ENCODE measurements at places on chromosomes 2 and 18.

- DNase-seq, result no peak
Measured at GRCh38 chr2:23509596-23510292, 124.8 kb downstream of the KLHL29 start.

GRCh38 chr2:45975752-45976517 lies 321.3 kb upstream of the EPAS1 start:
- no peak for DNase-seq

DNA sequence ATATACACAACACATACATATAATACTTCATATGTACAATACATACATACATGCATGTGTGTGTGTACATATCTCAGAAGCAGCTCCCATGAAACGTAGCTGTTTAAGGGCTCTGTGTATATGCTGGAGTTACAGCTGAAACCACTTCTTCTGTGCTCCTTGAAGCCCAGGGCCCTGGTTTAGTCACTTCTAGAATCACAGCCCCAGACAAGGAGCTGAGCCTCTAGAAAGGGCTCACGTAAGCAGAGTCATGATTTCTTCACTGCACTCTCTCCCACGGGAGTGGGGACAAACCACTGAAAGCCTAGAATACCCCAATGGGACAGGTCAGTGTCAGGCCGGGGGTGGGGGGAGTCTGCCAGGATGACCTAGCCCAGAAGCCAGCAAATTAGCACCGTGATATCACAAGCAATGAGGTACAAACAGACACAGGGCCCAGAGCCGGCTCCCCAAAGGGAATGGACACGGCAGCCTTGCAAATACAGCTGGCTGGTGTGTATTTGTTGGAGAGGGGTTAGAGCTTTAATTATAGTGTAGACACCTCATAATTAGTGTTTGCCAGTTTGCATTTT lies 90.3 kb downstream of the C1QL2 start:
- DNase-seq, result no peak

DNA sequence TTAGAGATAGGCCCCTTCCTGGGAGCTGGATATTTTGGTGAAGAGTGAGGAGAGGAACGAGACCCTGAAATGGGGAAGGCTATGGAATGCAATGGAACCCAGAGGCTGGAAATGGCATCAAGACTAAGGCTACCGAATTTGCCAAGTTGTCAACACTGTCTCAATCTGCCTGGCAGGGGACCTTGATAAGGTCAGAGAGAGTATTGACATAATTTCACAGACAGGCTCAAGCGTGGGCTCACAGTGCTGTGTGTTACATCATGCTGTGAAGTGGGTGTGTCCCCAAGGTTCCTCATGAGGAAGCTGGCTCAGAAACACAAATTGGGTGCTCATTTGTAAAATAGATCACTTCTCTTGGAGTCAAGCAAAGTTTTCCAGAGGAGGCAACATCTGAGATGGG lies 51.8 kb upstream of the CYRIA start:
- DNase-seq, result no peak

GRCh38 chr2:215104226-215104625 lies 34.2 kb downstream of the ABCA12 start:
- DNase-seq, result no peak

DNA sequence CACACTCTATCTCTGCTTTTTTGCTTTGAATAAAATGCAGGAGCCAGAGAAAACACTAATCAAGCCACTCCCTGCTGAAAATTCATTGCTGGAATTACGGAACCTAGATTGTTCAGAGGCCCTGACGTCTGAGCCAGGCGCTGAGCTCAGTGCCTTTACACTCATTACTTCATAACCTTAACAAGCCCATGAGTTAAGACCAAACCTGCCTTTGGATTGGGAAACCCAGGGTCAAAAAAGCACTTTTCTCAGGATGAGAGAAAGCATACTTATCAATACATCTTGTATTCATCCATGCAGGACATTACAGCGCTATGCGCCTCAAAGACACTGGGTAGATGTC lies 762 bp downstream of the INO80C start:
- no peak for DNase-seq

- DNase-seq, result no peak
Measured at GRCh38 chr2:42967959-42968674, 175.7 kb upstream of the HAAO start.

DNA sequence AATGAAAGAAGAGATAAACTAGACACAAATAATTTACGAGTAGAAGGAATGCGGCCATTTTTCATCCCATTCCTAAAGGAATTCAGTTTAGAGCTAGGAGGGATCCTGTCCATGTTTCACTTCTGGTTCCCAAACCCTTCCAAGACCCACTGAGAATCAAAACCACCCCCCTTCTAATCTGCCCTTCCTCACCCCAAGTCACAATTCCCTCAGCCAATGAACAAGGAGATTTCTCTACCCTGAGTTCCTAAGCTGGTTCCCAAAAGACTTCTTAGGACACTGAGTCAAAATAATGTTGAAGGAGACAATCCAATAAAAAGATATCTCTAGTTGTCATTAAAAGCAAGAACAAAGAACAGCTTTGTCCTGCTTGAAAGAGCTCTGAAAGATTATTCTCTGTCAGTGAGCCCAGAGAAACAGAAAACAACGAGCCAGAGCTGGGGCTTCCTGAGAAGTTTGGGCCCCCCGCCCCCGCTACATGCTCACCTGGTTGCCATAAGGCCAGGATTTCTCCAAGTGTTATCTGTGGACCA lies 45.7 kb downstream of the STK39 start:
- DNase-seq, result no peak

GRCh38 chr2:118969734-118970395 lies 27.9 kb downstream of the MARCO start:
- DNase-seq, result no peak

- DNase-seq, result no peak
Measured at GRCh38 chr2:8456151-8457091, 225.4 kb upstream of the ID2 start.

DNA sequence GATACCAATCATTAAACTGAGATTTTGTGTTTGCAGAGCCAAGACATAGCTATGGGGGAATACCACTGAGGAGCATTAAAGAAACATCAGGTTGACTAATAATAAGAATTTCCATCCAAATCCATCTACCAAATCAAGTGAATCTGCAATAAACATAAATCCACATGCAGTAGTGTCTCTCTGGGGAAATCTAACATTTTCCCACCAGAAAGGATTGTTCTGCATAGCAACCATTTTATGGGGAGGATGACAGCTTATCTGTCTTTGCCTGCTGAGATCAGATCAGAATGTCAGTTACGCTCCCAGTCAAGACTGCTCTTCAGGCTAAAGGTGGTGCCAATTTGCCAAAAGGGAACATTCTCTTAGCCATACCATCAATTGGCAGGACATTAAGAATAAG lies 1098.9 kb upstream of the CHAC2 start:
- DNase-seq, result no peak

GRCh38 chr2:236642584-236643291 lies 73.1 kb downstream of the ACKR3 start:
- DNase-seq, result no peak

DNA sequence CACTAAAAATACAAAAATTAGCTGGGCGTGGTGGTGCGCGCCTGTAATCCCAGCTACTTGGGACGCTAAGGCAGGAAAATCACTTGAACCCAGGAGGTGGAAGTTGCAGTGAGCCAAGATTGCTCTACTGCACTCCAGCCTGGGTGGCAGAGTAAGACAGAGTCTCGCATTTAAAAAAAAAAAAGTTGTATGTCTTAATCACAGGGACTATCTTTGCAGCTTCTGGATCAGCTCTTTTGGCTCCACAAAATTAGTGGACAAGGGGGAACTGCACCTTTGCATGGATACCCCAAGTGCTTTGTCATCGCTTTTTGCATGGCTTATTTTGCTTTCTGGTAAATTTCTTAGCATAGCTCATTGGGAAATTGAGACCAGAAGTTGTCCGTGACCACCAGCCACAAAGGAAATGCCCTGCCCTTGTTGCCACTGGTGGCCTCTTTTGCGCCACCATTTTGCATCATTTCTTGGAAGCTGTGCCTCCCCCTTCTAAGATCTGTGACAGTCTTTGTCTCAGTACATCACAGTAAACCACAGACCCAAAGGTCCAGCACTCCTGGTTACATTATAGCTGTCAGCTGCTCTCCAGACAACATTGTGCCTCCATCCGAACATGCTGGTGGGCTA lies 43.9 kb upstream of the PCBP1 start:
- no peak for DNase-seq

GRCh38 chr2:188663301-188663700 lies 310.9 kb upstream of the COL3A1 start:
- no peak for DNase-seq

DNA sequence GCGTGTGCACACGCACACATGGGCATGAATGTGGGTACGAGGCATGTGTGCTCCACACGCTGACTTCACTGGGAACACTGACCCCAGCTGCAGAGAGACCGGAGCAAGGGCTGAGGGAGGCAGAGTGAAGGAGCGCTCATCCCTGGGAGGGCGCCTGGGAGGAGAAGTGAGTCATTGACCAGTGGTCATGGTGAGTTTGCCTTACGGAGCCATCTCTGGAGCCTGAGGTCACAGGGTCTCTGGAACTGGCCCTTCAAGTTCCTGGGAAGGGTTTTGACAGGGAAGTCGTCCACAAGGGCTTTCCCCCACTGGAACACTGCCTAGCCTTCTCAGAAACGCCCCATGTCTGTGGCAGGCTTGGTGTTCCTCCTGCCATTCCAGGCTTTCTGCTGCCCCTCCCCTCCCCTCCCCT lies 14.3 kb upstream of the TMEM185B start:
- DNase-seq, result peak; percentile 27

- DNase-seq, result no peak
Measured at GRCh38 chr18:61820882-61821281, 71.9 kb downstream of the RNF152 start.
